ENCODE measurements at places on chromosomes 5 and 9.

- peak; percentile 76 for DNase-seq
These were observed 75.6 kb downstream of the ST8SIA4 start for GRCh38 chr5:100827481-100827889.

- no peak for DNase-seq
These were observed 55.2 kb downstream of the GRIN3A start for GRCh38 chr9:101683236-101683635.

DNA sequence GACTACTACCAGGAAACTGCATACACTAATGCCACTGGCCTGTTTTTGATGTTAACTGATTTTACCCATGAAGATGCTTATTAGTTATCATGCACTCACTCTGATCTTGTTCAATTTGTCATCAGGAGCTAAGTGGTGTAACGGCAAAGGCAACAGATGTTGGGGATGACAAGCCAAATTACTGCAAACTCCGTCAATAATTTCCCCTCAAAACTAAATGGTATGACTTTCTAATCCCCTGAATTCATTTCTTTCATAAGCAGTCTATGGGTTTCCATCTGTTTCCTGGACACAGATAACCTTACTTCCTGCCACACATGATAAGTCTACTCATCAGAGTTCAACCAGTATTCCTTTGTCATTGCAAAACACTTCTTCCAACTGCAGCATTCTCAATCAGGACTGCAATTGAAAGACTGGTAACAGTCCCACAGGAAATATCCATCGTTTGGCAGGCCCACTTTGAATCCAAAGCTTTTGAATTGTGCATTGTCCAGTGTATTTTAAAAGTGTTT, 96.2 kb upstream of the SMC2 start:
- DNase-seq, result no peak

DNA sequence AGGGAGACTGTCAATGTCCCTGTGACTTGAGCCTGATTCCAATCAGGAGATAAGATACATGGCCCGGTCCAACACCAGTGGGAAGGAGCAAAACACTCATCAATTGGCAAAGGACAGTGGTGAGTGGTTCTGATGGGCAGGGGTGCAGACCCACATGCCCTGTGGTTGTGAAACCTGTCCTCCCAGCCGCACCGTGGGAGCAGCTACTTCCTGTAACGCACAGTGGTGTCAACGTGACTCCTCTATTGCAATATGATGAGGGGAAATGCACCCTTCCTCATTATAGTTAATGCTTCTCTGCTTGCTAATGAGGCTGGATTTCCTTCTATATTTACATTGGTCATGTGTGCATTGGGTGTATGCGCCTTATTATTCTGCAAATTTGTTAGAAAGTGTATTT, 223.0 kb downstream of the IRX1 start:
- DNase-seq, result no peak

DNA sequence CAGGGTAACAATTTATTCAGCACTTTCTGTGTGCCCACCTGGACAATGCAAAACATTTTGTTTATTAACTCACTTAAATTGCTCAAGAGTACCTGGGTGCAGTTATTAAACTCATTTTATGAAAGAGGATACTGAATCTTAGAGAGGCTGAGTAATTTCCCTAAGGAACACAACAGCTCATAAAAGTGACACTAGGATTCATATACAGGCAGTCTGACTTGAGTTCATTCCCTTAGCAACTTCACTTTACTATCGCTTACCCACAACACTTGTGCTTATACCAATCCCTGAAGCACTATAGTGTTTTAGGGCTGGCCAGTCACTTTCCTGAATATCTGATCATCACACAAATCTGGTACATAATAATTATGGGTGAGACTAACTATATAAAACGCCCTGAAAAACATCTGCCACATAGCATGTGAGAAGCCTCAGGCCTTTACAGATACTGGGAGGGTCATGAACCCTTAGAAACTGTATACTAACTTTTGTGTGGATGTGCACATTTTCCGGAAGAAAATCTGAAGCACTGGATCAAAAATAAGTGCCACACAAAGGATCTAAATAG, 11.3 kb downstream of the TRPM6 start:
- no peak for DNase-seq

DNA sequence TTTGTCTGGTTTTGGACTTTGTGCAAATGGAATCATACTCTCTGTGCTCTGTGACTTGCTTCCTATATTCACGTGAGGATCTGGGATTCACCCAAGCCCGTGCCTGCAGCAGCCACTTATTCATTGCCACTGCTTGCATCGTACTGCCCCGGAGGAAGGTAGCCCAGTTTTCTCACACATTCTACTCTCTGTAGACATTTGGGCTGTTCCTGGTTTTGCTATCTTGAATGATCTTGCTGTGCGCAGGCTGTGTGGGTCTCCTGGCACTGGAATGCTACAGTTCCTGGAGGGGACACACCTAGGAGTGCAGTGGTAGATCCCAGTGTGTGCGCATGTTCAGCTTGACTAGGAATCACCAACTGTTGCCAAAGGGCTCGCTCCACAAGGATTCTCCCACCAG, 99.2 kb upstream of the BOD1 start:
- no peak for DNase-seq

- DNase-seq, result no peak
These were observed 126.5 kb downstream of the RPS23 start for GRCh38 chr5:82151662-82152061.

DNA sequence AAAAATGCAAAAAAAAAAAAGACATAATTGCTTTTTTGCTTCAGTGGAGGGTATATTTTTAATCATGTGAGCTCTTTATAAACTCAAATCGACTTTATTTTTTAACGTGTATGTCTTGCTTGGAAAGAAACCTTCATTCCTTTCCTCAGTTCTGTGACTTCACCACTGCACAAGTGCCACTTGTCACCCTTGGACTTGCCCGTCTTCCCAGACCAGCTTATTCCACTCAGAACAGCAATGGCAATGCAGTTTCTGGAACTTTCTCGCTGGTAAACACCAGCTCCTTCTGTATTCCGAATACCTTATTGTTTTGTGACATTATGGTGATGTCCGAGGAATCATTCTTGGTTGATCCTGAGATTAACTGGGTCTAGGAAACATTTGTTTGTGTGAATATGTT, 440.5 kb upstream of the ADAMTS16 start:
- no peak for DNase-seq

- no peak for DNase-seq
These were observed 124.7 kb upstream of the SEMA6A start for GRCh38 chr5:116699332-116699731.

DNA sequence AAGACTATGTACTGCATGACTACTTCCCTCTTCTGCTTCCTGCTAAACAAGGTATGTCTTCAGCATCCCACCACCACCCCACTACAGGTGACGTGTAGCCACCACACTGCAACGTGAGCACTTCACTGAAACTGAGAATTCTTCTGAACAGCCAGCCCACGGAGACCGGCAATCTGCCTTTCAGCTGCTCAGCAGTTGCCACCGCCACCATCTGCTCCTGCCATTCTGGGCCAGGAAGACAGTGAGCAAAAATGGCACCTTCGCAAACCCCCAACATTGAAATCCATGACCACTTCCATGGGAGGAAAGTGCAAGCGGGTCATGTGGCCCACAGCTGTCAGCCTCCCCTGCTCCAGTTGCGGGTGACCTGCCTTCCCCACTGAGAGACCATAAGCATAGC, 443.4 kb upstream of the ST8SIA4 start:
- no peak for DNase-seq

DNA sequence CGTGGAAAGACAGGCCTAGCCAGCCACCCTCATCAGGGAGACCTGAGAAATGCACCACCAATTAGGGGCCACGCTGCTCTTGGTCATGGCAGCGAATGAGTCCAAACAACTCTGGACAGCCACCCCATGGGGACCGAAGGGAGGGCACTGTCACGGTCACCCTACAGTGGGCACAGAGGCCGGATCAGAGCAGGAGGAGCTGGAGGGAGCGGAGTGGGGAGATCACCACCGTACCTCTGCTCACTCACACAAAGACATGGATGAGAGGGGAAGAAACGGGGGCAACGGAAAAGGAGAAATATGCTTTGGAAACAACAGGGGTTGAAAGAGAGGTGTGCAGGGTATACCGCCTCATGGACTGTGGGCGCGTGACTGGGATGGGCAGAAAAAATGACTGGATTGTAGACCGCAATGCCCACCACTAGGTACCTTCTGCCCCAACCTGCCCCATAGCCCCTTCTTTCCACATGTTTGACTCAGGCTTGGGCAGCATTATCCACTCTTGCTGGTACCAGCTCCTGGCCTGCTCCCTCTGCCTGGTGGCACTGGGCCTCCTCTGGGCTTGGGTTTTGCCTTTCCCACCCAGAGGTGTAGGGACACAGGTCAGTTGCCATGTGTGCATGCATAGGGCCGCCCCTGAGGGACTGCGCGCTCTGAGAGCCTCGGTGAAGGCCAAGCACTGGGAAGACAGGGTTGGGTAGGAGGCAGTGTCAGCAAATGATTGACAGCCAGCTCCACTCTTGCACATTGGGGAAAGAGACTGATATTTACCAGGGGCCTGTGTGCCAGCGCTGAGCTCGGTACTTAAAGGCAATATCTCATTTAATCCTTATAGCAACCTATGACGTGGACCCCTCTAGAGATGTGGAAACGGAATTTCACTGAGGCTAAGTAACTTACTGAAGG, 76.6 kb downstream of the CRB2 start:
- DNase-seq, result no peak

DNA sequence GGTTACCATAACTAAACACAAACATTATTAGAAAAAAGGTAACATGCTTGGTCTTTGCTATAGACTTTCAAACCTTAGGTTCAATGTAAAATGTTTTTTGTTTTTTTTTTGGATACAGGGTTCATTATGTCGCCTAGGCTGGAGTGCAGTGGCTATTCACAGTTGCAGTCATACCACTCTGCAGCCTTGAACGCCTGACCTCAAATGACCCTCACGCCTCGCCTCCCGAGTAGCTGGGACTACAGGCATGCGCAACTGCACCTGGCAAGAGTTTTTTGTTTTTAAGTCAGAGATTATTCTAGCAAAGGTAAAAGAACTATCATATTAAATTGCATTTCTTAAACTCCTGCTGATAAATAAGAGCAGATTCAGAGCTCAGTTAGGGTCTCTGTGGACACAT, 55.1 kb upstream of the NR5A1 start:
- no peak for DNase-seq

- no peak for DNase-seq
These were observed 217.7 kb upstream of the EDIL3 start for GRCh38 chr5:84602371-84602771.

DNA sequence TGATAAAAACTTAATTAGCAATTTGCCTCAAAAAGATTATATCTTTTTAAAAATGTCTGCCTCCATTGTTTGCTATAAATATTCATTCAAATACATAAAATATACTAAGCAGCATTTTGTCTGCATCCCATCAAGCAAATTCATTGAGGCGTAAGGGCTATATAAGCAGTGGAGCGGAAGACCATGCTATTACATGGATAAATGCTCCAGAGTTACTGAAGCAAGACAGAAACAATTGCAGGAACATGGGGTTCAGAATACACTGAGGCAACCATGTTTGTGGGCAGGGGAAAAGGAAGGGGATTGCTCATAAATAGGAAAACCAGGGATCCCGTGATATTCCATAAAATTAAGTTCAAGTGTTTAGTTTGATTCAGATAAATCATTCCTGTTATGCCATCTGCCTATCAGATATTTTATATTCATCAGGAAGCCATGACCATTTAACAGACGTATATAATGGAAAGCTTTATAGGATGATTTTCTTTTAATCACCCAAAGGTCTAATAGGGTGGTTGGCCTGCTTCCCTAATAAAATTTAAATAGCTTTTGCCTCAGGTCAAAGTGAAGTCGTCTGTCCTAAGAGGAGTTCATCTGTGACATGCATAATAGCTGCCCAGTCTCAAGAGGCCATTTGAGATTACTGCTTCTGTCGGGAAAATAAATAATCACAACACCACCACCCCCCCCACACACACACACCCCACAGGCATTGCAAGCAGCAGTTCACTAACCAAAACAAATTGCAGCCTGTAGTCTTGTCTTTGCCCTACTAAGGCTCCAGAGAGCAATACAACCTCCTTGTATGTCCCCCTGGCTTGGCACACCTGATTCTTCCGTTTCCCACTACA, 105.2 kb downstream of the RASEF start:
- no peak for DNase-seq

- DNase-seq, result no peak
These were observed 50.4 kb downstream of the RUSC2 start for GRCh38 chr9:35540315-35540714.

DNA sequence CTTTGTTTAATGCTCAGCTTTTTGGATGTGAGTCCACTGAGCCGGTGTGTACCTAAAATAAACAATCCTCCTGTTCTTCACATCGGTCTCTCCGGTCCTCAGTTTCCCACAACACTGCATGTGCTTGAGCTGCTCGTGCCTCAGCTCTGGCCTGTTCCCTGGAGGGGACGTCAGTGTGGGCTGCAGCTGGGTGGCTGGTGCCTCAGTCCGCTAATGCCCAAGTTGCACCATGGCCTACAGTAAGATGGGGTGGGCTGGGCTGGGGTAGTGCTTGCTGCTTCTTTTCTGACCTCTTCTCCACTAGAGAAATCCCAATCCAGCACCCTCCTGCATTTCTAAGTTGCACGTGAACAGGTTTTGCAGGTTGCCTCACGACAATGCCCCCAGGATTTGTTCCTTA, 595 bp upstream of the BTNL9 start:
- no peak for DNase-seq

DNA sequence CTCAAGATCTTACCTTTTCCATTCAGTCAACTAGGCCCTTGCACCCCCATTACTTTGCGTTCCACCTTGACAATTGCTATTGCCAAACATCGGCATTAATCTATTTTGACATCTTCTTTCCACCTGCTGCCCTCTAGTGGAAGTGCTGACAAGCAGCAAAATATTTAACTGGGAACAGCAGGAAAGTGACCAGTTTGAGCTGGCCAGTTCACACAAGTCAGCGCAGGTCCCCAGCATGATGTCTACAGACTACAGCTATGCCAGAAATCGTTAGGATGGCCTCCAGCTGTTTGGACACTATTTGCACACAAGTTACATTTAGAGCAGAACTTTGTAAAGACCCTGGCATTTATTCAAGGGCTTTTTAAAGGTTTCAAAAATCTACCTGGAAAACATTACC, 160.1 kb downstream of the GHR start:
- peak; percentile 57 for DNase-seq

- peak; percentile 67 for DNase-seq
These were observed 54.1 kb downstream of the MRPS30 start for GRCh38 chr5:44862808-44863207.

GRCh38 chr5:87899721-87900131, 368.9 kb downstream of the TMEM161B start:
- DNase-seq, result no peak

GRCh38 chr5:17217493-17218352, at the start of gene BASP1:
Gene BASP1, plus strand, starts transcription at chr5:17217631. Its CDS starts 57,586 bp downstream, at chr5:17275217.
- DNase-seq, result peak; percentile 37

DNA sequence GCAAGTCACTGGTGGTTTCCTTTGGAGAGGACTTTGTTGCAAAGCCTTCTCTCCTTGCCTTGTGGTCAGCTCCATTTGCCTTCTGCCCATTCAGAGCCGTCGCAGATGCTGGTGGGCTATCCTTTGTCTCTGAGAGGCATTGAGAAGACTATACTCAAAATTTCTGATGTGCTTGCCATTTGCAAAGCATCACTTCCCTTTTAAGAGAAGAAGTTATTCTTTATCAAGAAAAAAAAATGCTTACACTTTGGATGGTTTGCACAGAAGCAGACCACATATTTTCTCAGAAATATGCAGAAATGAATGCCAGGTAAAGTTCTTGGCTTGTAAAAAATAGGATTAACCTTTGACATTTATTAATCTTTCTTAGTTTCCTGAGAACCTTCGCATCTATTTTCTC, 195.8 kb upstream of the KLF4 start:
- DNase-seq, result no peak

- DNase-seq, result peak; percentile 20
These were observed 34.1 kb downstream of the SIL1 start for GRCh38 chr5:139164020-139164419.
